Fibroblast of the aortic adventitia (primary cell): ENCODE measurements at places on chromosomes 6 and 20. TPM values are rescaled to one million over a fixed set of nuclear protein-coding genes. Genes with fewer than 3 reads are reported as not detected.

DNA sequence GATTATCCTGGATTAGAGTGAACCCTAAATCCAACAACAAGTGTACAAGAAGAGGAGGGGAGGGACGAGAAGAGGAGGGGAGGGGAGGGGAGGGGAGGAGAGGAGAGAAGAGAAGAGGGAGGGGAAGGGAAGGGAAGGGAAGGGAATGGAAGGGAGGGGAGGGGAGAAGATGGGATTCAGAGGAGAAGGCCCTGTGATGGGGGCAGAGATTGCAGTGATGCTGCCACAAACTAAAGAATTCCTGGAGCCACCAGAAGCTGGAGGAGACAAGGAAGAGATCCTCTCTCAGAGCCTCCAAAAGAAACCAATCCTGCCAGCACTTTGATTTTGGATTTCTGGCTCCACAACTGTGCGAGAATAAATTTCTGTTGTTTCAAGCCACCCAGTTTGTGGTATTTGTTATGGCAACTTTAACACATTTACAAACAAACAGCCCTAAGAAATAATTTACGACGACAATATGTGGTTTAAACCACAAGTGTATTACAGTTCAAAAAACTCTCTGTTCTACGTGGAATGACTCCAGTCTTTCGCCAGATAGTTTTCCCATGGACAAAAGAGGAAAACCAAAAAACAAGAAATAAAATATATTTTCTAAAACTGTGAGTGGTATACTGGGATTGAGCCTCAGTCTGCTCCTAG, 235.4 kb downstream of the HDGFL1 start:
- no peak for DNase-seq

DNA sequence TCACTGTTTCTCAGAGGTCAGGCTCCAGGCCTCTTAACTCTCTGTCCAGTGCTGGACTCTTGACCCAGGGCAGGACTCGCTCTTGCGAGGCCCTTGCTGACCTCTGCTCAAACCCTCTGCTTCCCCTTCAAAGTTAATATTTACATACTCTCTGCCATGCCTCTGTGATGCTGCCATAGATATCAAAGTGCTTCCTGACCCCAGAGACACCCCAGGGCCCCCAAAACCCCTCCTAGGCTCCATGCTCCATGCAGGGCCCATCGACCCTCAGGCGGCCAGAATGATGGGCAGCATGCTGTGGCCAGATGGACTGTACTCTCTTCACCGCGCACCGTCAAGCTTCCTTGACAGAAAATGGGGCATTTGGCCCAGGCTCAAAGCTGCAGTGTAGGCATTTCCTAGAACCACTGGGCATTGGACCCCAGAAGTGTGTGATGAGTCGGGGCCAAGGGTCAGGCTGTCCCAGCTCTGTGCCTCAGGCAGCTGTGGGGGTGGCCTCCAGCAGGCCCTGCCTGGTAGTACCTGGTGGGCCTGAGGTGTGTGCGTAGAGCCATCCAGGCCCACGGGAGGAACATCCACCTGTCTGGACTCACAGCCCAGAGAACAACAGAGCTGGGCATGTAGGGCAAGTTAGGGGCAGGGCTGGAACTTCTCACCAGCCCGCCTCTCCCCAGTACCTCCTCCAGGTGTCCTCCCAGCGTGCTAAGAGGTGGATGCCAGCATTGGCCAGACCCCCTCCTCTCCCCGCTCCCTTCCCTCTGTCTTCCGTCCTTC, 142.8 kb downstream of the VEGFA start:
- DNase-seq = no peak

DNA sequence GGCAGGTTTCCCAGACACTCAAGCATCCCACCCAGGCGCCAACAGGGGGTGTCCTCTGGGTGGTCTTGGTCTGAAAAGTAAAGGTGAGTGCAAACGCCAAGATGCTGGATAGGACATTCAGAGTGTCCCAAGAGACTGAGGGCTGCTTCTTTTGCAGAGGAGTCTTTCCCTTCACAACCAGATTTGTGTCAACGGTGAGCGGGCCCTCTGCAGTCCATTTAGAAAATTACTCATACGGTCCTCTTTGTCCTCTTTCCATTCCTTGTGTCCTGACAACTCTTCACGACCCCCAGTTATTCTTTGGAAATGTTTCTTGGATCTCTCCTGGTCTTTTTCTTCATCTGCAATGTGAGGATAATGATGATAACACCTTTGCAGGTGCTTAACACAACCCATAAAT, 257.8 kb downstream of the CDC5L start:
- no peak for DNase-seq

GRCh38 chr6:23377830-23378229, 748.2 kb upstream of the NRSN1 start:
- DNase-seq = no peak

- no peak for DNase-seq
Observed at GRCh38 chr20:37970856-37971245, 62.4 kb downstream of the TTI1 start.

GRCh38 chr20:49674383-49675352, 39.0 kb downstream of the B4GALT5 start:
- peak; percentile 82 for DNase-seq

- DNase-seq = no peak
Observed at GRCh38 chr6:144564202-144564601, 279.1 kb downstream of the UTRN start.

- DNase-seq = peak; percentile 7
Observed at GRCh38 chr6:41560431-41561192, 14.4 kb downstream of the FOXP4 start.

GRCh38 chr6:90421666-90422065, 125.0 kb upstream of the BACH2 start:
- DNase-seq = no peak

DNA sequence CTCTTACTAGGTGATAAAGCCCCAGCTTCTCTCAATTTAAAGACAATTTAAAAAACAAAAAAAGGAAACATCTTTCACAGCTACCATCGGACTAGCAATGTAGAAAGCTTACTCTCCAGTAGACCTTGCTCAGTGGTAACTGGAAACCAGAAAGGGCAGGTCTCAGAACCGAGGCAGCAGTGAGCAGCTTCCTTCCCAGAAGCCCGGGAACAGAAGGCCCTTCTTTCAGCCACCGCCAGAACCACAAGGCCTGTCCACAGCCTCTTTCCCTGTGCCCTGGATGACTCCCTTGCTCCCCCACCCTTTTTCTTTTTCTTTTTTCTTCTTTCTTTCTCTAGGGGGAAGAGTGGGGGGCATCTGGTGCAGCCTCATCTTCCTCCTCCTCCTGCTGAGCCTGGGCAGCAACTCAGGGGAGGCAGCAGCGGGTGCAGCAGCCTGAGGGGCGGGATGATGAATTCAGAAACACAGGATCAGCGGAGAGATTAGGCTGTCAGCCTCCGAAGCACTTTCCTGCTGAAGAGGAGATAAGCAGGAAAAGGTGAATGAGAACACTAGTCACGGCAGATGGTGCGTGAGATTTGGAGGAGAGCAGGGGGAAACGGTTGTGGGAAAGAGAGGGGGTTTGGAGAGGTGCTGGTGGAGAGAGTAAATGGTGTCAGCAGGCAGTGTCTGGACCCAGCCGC, 158.5 kb downstream of the ID4 start:
- DNase-seq = no peak

DNA sequence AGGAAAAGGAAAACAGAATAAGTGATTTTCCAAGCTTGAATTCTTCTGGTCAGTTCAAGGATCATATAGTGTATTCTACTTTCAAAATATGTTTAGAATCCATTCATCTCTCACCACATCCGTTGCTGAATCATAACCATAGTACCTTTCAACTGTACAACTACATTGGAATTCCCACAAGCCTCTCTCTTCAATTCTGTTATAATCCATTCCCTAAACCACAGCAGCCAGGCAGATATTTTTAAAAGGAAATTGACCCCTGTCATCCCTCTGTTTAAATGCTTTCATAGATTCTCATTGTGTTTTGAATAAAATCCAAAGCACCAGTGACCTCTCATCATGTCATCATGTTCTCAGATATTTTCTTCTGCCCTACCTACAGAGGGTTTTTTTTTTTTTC, 412.7 kb downstream of the GRIK2 start:
- peak; percentile 89 for DNase-seq

KCNK15 gene
- 4.2 and 8.5 TPM in 2 replicates for total RNA-seq

TREM1 gene
- total RNA-seq = 0.36 TPM in 1 of 2 replicates, not detected in the other

ANKRD66 gene
- not detected in 2 replicates for total RNA-seq

HSPA1L gene
- total RNA-seq = 1.4 and 2.4 TPM in 2 replicates

EPPIN gene
- not detected in 2 replicates for total RNA-seq

RAE1 gene
- total RNA-seq = 24.8 and 26.9 TPM in 2 replicates

ETV7 gene
- 0.09 TPM in 1 of 2 replicates, not detected in the other for total RNA-seq

ZFP57 gene
- total RNA-seq = 0.49 TPM in 1 of 2 replicates, not detected in the other

FAM217A gene
- total RNA-seq = not detected in 2 replicates

FAXC gene
- 0.08 and 0.54 TPM in 2 replicates for total RNA-seq

KHDRBS2 gene
- total RNA-seq = not detected in 2 replicates
